ENCODE measurements at places on chromosomes 2 and 18.

DNA sequence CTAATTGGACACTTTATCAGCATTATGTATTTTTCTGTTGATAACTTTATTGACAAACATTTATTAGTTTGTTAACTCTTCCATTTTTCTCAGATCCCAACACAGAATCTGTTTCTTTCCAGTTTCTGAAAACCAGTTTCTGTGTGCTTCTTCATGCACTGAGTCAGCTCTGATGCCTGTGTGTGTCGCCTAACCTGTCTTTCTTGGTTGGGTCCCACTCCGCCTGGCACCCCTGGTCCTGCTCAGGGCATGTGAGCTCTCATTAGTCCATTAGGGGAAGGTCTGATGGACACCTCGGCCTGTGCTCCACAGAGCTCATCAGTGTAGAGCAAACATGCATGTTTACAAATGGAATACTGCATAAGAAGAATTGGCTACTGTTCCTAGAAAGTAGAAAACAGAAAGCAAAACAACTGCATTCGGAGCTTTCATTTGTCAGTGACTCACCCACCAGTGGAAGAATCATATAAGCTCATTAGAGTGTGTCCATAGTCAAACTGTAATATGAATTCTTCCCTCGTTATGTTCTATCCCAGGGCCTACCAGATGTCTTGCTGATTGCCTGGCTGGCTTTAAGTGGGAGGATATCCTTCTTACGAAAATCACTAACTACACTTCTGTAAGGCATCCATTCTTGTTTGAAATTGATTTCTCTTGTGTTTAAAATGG, 137.7 kb downstream of the SNTG2 start:
- no peak for DNase-seq

DNA sequence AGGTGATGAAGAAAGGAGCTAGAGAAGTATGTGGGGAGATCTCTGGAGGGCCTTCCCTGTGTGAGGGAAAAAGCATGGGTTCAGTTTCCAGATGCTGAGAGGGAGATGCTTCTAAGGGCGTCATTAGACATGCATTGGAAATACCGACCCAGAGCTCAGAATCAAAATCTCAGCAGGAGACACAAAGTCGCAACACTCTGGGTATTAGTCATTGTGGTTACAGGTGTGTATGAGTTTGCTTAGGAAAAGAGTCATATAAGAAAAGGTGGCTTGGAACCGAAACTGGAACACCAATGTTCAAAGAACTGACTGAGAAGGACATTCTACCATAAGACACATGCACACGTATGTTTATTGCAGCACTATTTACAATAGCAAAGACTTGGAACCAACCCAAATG, 477.1 kb downstream of the FBXO15 start:
- no peak for DNase-seq

- no peak for DNase-seq
Measured at GRCh38 chr2:147709655-147710054, 135.2 kb upstream of the ACVR2A start.

- no peak for DNase-seq
Measured at GRCh38 chr2:117087535-117088291, 726.8 kb upstream of the DDX18 start.

- no peak for DNase-seq
Measured at GRCh38 chr2:54396107-54396506, 60.0 kb upstream of the SPTBN1 start.

DNA sequence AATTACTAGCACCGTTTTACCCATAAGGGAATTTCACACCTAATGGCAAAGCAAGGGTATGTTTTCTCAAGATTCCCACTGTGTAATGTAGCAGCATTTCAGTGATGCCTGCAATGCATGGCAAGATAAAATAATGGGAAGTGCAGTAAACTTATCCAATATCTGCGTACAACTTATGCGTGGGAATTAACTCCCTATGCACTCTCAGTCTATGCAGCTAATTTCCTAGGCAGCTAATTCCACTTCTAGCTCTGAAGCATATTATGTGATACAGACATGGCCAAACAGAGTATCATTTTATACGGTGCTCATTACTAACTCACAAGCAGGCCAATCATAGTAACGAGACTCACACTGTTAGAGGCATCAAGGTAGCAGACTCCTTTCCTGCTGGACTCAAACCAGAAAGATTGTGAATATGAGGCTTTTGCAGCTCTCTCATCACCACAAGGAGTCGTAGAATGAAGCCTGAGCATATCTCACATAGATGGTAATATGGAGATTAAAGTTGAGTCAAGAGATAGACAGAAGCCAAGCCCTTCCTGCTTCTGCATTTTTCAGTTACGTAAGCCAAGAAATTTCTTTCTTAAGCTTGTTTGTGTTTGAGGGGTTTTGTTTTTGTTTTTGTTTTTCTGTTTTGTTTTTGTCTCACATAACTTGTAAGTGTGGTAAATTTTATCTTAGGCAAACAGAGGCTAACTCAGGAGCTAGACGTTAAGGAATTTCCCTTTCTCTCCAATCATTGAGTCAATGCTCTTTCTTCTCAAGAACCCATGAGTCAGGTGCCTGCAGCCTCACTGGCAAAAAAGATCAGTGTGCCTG, 34.8 kb upstream of the ITGAV start:
- no peak for DNase-seq

DNA sequence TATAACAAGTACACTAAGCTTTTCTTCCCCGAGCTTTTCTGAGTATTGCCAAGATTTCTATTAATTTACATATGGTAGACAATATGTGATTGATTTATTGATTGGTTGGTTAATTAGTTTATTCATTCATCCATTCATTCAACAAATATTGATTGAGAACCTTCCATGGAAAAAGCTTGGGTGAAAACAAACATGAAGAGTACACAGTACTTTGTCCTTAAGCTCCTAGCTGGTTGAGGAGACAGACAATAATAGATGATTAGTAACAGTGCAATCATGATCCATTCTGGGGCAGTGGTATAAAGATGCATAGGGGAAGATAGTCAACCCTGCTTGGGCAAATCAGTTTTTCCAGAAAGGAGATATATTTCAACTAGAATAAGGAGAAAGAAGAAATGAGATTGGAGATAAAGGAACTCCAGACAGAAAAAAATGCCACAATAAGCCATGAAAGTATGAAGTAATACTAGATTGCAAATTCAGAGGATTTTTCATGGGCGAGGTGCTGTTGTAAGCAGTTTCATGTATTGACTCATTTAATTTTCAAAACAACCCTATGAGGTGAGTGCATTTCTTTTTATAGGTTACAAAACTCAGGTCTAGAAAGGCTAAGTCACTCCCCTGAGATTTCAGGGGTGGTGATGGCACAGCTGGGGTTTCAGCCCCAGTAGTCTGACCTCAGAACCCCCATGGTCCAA, 129.5 kb downstream of the RND3 start:
- no peak for DNase-seq
